Pancreas (tissue), 10 donors: ENCODE measurements at places on chromosomes 2 and 18. TPM values are rescaled to one million over a fixed set of nuclear protein-coding genes. Genes with fewer than 3 reads are reported as not detected.

The CPO gene
- total RNA-seq, result 0.16 TPM

The CGREF1 gene
- not detected for total RNA-seq

The PID1 gene
- 2.9 TPM for total RNA-seq

The CTIF gene
- total RNA-seq, result 16.8 TPM

The KANSL1L gene
- total RNA-seq, result 16.6 TPM

The ANKRD30BL gene
- total RNA-seq, result not detected

The TXNDC2 gene
- total RNA-seq, result not detected

The REG3G gene
- total RNA-seq, result 46.6 TPM

GRCh38 chr18:58104096-58104495 lies 60.1 kb downstream of the NEDD4L start:
- no peak for DNase-seq

DNA sequence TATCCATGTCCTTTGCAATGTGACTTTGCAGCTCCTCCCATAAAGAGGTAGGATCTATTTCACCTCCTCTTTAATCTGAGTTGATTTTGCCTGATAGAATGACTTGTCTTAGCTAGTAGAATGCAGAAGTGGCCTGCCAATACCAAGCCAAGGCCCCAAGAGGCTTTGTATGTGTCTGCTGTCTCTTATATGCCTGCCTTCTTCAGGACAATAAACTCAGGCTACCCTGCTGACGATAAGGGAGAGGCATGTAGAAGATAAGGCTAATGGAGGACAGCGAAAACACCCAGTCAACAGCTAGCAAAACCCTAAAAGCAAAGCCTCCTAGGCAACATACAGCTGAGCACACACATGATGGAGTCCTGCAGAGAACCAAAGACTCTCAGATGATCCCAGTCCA lies 1.8 kb upstream of the ZC3H8 start:
- no peak for DNase-seq

DNA sequence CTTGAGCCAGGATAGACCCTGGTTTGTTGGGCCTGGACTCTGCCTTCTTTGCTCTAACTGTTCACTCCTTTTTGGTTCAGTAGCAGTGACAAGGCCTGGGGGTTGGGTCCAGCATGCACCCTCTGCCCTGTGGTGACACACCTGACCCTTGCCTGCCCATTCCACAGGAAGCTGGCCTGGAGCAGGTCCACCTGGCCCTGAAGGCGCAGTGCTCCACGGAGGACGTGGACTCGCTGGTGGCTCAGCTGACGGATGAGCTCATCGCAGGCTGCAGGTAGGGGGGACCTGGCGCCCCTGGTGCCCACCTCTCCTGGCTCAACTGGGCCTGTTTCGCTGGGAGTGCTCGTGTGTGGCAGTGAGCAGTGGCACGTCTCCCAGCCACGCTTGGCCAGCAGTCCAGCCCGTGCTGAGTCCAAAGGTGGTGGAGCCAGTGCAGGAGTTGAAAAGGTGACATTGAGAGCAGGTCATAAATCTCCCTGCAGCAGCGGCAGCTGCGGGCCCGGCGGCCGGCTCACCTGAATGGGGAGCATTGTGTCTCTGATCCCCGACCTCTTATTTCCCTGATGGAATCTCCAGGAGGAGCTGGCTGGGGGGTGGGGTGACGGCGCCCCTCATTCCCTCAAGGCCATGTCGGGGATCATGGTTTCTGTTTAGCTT lies 102.6 kb downstream of the DYSF start:
- DNase-seq, result peak; percentile 39

DNA sequence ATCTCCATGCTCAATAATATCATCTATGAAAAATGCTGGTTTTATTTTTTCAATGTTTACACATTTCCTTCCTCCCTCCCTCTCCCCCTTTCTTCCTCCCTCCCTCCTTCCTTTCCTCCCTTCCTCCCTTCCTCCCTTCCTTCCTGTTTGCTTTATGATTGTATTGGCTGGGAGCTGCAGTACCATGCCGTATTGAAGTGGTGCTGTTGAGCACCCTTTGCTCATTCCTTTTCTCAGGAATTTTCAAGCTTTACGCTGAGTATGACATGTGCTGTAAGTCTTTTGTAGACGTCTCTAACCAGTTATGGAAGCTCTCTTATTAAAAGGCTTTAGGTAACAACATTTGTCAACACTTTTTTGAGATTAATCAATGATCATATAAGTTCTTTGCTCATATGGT lies 100.4 kb downstream of the SNTG2 start:
- no peak for DNase-seq

DNA sequence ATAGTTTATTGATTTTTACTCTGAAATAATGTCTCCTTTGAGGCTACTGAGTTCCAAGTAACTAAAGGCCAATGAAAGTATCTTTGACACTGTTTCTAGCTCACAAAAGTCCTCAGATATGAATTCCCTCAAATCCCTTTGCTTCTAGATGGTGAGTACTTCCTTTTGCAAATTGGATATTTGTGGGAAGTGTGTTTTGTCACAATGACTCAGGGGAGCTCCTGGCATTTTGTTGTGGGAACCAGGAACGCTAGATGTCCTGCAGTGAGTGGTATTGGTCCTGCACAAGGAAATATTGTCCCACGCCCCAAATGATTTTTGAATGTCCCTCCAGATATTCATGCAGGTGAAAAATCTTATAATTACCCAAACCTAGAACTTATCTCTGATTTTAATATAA lies 24.3 kb downstream of the TACR1 start:
- no peak for DNase-seq

GRCh38 chr2:122737429-122738077 lies 982.1 kb downstream of the TSN start:
- DNase-seq, result no peak

DNA sequence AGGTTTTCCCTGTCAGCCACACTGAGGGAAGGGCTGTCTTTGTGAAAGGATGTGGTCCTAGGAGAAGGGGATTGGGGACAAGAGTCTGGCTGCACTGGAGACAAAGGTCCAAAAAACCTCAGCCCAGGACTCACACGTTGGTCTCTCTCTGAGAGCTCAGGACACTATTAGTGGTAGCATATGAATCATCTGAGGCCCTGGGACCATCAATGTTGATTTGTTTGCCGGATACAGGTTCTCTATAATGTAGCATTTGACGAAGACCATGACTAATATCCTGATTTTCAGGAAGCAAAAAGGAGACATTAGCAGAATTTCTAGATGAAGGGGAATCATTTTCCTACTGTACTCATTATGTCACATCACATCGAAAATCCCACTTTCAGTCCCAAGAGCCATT lies 22.2 kb upstream of the DNAH6 start:
- no peak for DNase-seq

DNA sequence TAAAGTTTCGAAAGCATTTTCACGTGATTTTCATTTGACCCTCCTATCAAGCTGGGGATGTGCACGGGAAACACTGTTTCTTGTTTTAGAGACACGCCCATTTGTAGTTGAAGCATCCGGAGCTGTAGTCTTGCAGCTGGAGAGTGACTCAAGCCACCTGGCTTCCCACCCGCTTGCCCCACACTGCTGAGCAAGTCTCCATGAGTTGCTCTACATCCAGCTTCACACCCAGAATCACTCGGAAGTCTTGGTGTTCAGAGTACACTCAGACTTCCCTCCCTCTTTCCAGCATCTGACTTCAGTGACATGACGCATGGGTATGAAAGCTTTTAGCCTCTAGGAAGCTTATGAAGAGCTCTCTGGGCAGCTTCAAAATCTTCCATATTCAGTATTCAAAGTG lies 262.4 kb downstream of the NBAS start:
- no peak for DNase-seq

DNA sequence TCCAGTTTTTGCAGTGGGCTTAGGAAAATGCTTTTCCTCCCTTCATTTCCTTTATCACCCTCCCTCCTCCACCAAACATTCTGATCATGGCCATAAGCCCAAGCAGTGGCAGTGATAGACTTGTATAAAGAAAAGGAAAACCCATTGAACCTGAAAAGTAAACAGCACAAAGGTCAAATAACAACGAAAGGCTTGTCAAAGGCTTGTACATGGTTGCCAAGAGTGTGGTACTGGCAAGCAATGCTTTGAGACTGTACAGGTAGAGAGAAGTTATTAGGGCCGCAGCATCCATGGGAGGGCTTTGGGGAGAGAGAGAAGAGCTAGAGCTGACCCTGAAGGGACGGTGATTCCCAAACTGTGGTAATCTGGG lies 2.1 kb upstream of the VWA3B start:
- DNase-seq, result no peak

GRCh38 chr18:30177056-30177455 lies 865.5 kb downstream of the DSC3 start:
- DNase-seq, result no peak
